AG10803 (cell line): ENCODE measurements at places on chromosomes 16 and 17.

- no peak for DNase-seq
Measured at GRCh38 chr17:38996660-38997337, 29.6 kb upstream of the FBXO47 start.

DNA sequence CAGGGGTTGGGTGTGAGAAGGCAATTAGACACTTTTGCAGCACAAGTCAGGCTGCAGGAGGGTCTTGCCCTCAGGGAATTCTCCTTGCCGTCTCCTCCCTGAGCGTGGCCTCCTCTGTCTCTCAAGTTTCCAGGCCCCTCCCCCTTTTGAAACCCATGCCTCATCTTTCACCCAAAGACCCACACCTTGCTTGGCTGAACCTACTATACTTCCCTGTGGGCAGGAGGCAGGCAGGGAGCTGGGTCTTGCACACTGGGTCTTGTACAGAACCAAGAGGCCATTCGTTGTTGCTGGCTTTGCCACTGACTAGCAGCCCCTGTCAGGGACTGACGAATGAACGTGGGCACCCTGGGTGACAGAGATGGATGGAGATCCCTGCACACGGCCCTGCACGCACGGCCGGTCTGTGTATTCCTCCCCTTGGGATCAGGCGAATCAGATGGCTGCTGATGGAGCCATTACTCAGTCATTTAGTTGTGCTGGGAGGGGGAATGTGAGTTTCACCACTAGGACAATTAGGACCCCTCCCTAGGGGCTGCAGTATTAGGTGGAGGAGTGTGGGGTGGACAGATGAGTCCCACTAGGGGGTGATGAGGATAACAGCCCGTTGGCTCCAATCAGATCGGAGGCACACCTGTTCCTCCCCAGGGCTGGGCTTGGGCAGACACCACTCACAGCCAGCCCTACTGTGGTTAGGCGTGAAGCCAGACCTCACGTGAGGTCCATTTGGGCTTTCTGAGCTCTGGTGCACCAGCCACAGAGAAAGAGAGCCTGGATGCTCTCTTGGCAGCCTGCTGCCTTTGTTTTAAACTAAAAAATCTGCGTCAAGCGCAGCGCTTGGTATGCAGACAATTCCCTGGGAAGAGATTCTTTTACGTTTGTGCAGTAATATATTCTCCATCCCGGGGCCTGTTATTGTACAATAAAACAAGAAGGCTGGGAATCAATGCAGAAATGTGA lies 167.7 kb upstream of the WSCD1 start:
- no peak for DNase-seq

DNA sequence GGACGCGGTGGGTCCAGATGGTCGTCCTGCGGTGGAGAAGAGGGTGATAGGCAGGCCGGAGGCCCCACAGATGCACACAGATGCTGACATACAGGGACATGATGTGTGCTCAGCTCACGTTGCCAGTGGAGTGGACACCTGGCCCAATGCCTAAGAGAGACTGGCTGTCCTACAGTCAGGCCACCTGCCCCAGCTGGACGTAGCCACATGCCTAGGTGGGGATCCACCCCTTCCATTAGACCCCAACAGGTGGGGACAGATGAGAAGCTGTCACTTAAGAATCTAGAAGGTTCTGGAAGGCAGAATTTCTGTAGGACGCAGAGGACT lies 117.6 kb upstream of the ZNF750 start:
- DNase-seq = no peak

DNA sequence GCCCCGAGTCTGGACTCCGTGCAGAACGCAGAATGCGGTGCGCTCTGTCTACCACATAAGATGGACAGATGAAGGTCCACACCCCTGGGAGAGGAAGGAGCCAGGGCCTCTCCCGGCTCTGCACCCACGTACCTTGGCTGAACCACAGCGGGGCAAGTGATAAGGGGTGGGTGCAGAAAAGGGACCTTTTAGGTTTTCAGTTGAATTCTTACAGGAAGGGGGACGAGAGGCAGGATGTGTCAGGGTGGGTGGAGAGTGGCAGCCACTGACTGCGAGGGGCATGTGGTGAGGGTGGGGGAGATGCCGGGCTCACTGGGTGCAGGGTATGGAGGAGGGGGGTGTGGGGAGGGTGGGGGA lies 372 bp downstream of the CD300A start:
- no peak for DNase-seq
